MM.1S (cell line): ENCODE measurements at places on chromosomes 13 and 19.

DNA sequence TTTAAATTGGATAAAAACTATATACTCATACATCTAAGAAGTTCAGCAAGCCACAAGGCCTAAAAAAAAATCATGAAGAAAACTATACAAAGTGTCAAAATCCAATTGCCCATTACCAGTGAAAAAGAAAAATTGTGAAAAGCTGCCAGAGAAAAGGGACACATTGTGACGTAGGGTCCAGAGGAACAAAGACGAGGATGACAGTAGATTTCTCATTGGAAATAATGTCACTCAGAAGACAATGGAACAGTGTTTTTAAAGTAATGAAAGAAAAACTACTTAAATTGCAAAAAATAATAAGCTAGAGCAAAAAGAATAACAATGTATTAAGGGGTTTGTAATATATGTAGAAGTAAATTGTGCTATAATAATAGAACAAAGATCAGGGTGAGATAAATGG, 195.2 kb downstream of the EFNB2 start:
- DNase-seq: no peak

DNA sequence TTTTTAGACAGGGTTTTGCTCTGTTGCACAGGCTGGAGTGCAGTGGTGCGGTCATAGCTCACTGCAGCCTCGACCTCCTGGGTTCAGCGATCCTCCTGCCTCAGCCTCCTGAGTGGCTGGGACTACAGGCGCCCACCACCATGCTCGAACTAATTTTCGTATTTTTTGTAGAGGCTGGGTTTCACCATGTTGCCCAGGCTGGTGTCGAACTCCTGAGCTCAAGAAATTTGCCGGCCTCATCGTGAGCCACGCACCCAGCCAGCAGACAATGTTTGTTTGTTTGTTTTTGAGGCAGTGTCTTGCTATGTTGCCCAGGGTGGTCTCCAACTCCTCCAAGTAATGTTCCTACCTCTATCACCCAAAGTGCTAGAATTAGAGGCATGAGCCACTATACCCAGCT, 879 bp upstream of the COX7A1 start:
- no peak for DNase-seq

- DNase-seq: no peak
These were observed 7.8 kb downstream of the NCLN start for GRCh38 chr19:3193256-3194105.

GRCh38 chr19:57351867-57352266, 796 bp downstream of the ZNF304 start:
- DNase-seq: no peak

- DNase-seq: no peak
These were observed 75.5 kb upstream of the ADGRE5 start for GRCh38 chr19:14305706-14306105.

DNA sequence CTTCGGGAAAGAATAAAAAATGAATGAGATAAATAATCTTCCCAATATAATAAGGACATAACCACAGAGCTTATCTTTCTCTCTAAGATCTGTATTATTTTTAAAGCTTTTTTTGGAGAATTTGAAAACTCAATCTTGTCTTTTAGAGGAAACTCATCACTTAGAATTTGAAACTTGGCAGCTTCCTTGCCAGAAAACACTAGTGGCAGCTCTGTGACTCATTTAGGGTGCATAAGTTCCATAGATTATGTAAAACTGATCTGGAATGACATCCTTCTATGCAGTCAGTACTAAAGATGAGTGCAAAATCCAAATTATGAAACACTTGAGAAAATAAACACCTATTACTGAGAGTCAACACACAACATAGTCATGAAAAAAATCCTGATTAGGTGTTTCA, 848.0 kb downstream of the DACH1 start:
- DNase-seq: no peak

DNA sequence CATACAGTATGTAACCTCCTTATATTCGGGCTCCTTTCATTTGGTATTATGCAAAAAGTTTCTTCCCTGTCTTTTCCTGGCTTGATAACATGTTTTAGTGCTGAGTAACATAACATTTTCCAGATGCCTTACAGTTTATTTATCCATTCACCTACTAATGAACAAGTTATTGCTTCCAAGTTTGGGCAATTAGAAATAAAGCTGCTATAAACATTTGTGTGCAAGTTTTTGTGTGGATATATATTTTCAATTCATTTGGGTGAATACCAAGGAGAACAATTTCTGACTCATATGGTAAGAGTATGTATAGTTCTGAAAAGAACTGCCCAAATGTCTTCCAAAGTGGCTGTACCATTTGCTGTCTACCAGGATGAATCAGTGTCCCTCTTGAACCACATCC, 360.9 kb downstream of the PCDH17 start:
- no peak for DNase-seq

GRCh38 chr19:18219911-18220631, 6.2 kb downstream of the PDE4C start:
- DNase-seq: no peak

- DNase-seq: no peak
These were observed 762 bp downstream of the KANK3 start for GRCh38 chr19:8342316-8342683.

DNA sequence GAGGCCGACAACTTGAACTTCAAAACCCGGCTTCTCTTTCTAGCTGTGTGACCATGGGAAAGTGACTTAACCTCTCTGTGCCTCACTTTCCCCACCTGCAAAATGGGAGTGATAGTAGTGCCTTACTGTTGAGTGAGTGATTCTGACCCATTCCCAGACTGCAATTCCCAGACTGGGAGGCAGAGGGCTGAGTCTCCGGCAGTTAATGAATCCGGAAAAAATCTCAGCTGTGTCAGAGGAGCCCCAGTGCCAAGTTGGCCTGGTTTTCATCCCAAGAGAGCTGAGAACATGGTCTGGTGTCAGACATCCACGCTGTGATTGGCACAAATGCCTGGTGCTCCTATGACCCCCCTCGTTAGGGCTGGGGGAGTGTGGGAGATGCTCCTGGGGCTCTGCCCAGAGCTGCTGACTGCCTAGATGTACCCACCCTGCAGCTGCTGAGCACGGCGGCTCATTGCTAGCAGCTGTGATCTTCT, 50.0 kb downstream of the PIN1 start:
- DNase-seq: no peak

GRCh38 chr13:110097013-110097412, 209.9 kb downstream of the COL4A1 start:
- no peak for DNase-seq

DNA sequence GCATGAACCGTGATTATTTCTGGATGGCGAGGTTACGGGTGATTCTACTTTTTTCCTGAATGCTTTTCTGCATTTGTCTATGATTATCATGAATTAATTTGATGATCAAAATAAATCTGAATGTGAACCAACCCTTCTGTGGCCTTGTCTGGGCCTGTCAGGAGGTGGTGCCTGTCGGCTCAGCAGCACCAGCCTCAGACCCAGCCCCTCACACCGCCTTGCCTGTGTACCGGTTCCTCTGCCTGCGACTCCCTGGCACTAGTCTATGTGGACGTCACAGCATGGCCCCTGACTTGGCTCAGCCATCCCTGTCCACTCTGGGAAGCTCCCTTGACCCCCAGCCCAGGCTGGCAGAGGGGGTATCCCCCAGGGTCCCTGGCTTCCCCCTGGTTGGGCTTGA, 15.5 kb upstream of the RABAC1 start:
- DNase-seq: no peak

- DNase-seq: no peak
These were observed 47.3 kb downstream of the NFIX start for GRCh38 chr19:13042443-13043130.

DNA sequence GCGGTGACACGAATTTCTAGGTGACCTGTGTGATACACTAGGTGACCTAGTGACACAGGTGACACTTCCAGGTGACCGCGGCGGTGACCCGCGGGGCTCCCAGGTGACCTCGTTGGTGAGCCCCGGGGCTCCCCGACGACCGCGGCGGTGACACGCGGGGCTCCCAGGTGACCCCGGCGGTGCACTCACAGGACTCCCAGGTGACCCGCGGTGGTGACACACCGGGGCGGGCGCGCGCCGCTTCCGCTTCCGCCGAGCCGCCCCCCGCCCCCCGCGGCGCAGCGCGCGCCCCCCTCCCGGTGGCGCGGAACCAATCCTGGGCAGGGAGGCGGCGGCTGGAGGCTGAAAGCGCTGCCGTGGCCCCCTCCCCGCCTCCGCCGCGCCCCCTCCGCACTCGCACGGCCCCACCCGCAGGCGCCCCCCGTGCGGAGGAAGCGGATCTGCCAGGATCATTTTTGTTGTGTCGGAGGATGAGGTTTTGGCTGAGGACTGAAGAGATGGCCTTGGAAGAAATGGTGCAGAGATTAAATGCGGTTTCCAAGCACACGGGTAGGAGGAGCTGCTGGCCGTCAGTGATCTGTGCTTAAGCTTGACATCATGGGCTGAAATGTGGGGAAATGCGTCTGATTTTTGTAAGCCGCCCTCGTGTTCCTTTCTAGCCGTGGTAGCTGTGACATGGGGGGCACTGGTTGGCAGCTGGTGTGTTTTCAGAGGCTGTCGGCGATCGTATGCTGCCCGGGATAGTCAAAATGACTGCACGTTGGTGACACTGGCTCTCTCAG, at the start of gene MCF2L:
Gene MCF2L, plus strand, starts transcription at position 305 of the 782 bp plus-strand sequence. Its CDS starts 166 bp downstream, at position 471.
- no peak for DNase-seq

DNA sequence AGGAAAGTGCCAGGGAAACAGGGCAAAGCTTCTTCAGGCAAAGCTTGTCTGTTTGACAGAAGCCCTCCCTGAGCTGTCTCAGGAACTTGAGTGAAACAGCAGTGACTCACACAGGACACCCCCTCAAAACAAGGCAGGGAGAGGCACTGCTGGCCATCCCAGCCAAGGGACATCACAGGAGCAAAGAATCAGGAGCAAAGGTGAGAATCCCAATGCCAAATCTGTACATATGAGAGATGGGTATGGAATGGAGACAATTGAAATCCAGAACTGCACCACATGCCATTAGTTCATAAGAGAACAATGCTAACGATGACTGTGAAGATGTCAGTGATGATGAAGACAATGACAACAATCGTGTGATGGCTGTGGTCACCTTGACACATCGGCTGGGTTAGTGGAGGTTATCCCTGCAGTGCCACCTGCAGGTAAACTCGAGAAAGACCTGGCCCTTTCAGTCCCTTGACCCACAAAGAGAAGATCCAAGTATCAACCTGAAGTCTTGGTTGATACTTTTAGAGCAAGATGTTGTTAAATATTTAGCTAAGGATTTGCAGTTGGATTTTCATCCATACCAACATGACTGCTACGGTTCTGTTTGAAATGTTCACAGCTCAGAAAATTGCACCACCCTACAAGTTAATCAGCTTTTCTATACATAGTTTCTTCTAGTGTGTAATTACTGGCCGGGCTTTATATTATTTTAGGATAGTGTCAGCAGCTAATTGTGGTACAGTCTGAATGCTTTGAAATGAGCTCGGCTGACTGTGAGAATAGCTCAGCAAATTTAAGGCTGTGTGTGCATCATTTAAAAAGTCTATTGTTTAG, 42.0 kb upstream of the IPO5 start:
- peak; percentile 34 for DNase-seq

DNA sequence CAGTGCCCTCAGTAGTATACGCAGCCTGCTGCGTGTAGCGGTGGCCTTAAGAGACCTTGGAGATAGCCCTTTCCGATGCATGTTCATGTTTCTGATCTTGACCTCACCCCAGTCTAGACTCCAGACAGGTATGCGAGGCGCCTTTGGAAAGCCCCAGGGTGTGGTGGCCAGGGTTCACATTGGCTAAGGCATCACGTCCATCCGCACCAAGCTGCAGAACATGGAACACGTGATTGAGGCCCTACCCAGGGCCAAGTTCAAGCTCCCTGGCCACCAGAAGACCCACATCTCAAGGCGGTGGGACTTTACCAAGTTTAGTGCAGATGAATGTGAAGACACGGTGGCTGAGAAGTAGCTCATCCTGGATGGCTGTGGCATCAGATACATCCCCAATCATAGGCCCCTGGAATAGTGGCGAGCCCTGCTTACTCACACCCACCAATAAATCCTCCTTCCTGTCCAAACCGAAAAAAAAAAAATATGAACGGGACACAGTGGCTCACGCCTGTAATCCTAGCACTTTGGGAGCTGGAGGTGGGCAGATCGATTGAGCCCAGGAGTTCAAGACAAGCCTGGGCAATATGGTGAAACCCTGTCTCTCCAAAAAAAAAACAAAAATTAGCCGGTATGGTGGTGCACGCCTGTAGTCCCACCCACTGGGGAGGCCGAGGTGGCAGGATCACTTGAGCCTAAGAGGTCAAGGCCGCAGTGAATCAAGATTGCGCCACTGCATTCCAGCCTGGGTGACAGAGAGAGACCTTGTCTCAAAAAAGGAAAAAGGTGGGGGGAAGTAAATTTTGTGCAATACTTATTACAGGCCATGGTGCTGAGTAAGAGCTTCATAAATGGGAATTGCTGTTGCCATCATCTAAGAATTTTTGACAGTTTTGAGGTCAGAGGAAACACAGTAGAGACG, 12.4 kb upstream of the CBLC start:
- no peak for DNase-seq

- DNase-seq: no peak
These were observed 512 bp downstream of the LRRC8E start for GRCh38 chr19:7888826-7889217.

- no peak for DNase-seq
These were observed 792.9 kb downstream of the LIG4 start for GRCh38 chr13:107422421-107422820.

GRCh38 chr13:89066868-89067466, 1395.8 kb downstream of the SLITRK5 start:
- DNase-seq: peak; percentile 21

GRCh38 chr19:44701228-44701627, 2.3 kb downstream of the CEACAM16 start:
- no peak for DNase-seq

- DNase-seq: no peak
These were observed 108.8 kb downstream of the KCTD15 start for GRCh38 chr19:33905473-33905936.

- DNase-seq: no peak
These were observed 9.9 kb upstream of the MEX3D start for GRCh38 chr19:1577929-1578618.

- peak; percentile 88 for DNase-seq
These were observed 8.8 kb downstream of the ALOX5AP start for GRCh38 chr13:30744056-30744680.

DNA sequence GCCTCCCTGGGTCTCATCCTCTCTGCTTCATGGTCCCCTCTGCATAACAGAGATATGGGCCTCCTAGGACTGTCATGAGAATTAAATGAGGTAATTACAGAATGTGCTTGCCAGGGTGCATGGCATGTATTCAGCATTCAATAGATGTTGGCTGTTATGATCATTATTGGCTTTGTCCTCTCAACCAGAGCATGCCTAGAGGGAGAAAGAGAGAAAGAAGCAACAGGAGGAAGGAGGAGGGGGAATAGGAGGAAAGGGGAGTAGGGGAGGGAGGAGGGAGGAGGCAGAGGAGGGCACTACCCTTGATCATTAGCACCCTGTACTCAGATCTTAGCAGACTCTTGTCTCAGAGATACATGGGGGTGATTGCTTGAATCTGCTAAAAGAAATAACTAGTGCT, 41.0 kb upstream of the SIAH3 start:
- no peak for DNase-seq

DNA sequence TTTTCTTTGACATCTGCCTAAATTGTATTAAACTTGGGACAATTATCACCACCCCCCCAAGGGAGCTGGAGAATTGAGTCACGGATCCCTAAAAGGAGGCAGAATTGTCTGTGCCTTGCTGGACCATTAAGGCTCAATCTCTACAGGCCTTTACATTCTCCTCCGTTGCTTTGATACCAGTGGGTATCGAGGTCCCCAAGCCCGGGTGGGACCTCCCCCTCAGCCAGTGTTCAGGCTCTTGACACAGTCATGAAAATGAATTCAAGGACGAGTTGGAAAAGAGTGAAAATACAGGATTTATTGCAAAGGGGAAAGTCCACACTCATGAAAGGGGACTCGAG, 5.6 kb downstream of the PPP1R15A start:
- DNase-seq: no peak

- no peak for DNase-seq
These were observed 234.9 kb downstream of the KCTD12 start for GRCh38 chr13:76651286-76651685.

GRCh38 chr13:32993145-32993544, 23.1 kb upstream of the KL start:
- DNase-seq: no peak
